ENCODE measurements at places on chromosomes 2 and 18.
A peak's percentile ranks its signal among the peaks of the same experiment; 100 is the strongest.

DNA sequence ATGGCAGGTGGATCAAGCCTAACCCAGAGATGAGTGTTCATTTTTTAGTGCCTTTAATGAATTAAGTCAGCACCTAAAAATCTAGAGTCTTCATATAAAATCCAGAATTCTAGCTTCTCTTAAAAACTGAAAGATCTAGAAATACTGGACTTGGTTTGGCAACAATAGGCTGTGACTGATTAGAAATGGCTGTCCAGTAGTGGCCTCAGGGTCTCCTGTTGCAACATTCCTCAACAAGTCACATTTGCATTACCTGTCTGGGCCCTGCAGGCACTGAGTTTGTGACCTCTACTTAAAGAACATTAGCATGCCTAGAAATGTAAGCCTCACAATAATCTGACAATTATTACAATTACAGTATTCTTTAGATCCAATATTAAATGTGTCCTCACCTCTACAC lies 33.1 kb downstream of the MBD2 start:
- no peak for DNase-seq

- DNase-seq: peak; percentile 9
Measured at GRCh38 chr2:197596766-197597165, 78.6 kb downstream of the RFTN2 start.

GRCh38 chr18:24656050-24656449 lies 195.6 kb downstream of the HRH4 start:
- no peak for DNase-seq

DNA sequence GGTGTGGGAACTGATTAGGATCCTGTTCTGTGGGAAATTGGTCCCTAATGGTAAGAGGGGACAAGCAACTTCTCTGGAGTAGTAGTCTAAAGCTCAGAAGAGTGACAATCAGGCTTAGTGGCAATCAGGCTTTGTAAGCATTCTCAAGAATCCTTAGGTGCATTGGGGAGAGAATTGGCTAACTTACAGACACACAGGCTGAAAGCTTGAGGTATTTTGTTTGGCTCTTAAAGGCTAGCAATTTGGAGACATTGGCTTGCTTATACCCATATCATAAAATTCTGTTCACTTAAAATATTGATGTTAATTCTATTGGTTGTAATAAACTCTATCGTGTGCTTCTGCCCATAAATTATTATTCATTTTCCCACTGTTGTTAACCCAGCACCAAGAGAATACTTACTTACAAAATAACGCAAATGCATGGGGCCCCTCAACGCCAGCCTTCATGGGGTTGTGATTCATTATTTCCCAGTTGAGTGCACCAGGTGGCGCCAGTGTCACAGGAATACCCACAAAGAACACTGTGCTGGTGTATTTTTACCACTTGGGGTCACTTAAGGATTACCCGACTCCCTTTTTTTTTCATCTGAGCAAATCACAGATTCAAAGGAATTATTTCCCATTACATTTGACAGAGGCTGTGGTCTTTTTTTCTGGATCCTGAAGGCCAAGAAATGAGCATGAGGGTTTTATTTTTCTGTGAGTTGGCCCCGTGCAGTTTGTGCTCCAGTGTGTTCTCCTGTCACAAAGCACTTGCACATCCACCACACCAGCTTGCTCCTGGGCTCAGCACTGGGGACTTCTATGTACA lies 45.5 kb downstream of the DDX1 start:
- peak; percentile 37 for DNase-seq

All from foreskin melanocyte (primary cell).